ENCODE measurements at places on chromosomes 12 and 14. TPM values are rescaled to one million over a fixed set of nuclear protein-coding genes. Genes with fewer than 3 reads are reported as not detected.

Gene USP44
- total RNA-seq, result 3.4 TPM

Gene RASAL1
- 0.04 TPM for total RNA-seq

Gene GPR68
- 0.35 TPM for total RNA-seq

Gene DAO
- 0.09 TPM for total RNA-seq

Gene PIANP
- 0.49 TPM for total RNA-seq

Gene OR6S1
- total RNA-seq, result not detected

Gene STYK1
- not detected for total RNA-seq

Gene RASSF9
- total RNA-seq, result 2.3 TPM

Gene KRT73
- total RNA-seq, result 0.09 TPM

Gene ARL6IP4
- 188 TPM for total RNA-seq

Gene RPS6KA5
- 6.2 TPM for total RNA-seq

Gene CTSG
- 1.5 TPM for total RNA-seq

Gene BICDL1
- total RNA-seq, result 1.3 TPM

Gene CRACR2A
- total RNA-seq, result 1.3 TPM

Gene LMNTD1
- 0.18 TPM for total RNA-seq

Gene LRRC23
- 5.7 TPM for total RNA-seq

Gene CATSPERB
- 0.80 TPM for total RNA-seq

Measured in muscle of leg (tissue), 16 donors.